Panc1 (cell line): ENCODE measurements at places on chromosomes 4 and X. TPM values are rescaled to one million over a fixed set of nuclear protein-coding genes. Genes with fewer than 3 reads are reported as not detected.

GRCh38 chr4:122205687-122206086, 53.6 kb downstream of the BLTP1 start:
- H3K27ac ChIP-seq: no peak overlapping the region
- no peaks in the 10 kb centered on the region for H3K4me1 ChIP-seq
- no peak overlapping the region for H3K4me3 ChIP-seq
- H3K36me3 ChIP-seq: no peaks in the 10 kb centered on the region; the same call in 1 of the 2 replicates

GPRASP3 gene
- total RNA-seq: 5.6 TPM

DNA sequence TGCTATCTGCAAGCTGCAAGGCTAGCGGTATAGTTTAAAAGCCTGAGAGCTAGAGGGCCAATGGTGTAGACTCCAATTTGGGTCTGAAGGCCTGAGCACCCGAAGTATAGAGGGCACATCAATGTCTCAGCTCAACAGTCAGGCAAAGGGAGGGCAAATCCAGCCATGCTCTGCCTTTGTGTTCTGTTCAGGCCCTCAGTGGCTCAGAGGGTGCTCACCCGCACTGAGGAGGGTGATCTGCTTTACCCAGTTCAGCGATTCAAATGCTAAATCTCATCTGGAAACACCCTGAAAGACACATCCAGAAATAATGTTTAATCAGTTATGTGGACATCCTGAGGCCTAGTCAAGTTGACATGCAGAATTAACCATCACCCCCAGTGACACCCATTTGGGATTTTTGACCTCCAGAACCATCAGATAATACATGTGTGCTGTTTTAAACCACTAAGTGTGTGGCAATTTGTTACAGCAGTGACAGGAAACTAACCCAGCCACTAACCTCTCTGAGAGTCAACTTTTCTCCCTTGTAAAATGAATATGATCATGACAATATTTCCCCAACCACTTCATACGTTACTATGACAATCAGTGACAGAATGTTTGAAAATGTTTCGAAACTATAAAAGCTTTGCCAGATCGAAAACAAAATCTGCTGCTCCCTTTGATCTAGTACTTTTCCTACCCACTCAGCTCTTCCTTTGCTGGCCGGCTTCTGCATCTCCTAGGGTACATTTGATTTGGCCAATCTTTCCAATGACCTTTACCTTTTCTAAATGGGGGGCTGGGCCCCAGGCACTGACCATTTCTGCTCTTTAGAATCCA, 8.4 kb upstream of the TBL1X start:
- H3K4me3 ChIP-seq: no peak overlapping the region
- no peak overlapping the region for H3K27ac ChIP-seq
- no peaks in the 10 kb centered on the region; the same call in 1 of the 2 replicates for H3K4me1 ChIP-seq
- no peaks in the 10 kb centered on the region for H3K27me3 ChIP-seq
- no peak for DNase-seq

DNA sequence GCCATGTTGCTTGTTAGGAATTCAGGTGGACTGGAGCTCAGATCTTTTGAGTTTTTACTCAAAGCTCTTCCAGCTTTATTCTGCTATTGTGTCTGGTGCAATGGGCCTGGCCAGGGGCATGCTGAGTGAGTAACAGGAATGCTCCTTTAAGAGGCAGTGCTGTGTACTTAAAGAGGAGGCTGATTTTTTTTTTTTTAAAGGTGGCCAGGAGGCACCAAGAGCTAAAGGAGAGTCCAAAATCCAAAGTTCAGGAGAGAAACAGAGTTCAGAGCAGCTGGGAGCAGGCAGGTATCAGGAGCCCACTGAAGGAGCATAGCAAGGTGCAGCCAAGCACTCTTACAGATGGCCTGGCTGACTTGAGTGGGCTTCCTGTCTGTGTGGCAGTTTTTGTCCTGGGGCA, 178.7 kb downstream of the FMR1NB start:
- H3K27me3 ChIP-seq: no peaks in the 10 kb centered on the region
- no peak overlapping the region for H3K4me3 ChIP-seq
- no peaks in the 10 kb centered on the region for H3K36me3 ChIP-seq
- no peak for DNase-seq
- no peak overlapping the region for H3K27ac ChIP-seq

DNA sequence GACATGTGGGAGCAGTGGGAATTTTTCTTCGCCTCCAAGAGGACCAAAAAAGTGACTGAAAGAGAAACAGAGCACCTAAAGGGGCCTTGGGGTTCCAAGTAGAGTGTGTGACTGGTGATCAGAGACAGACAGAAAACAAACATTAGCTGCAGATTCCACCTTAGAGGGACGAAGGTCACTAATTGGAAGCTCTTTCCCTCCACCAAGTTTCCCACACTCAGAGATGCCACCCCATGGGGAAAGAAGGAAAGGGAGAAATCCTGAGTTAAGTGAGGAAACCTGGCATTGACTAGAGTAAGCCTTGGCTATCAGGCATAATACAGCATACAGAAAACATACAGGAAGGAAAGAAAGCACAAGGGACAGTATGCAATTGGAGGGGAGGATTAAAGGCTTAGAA, 90.9 kb downstream of the HNRNPD start:
- H3K36me3 ChIP-seq: no peaks in the 10 kb centered on the region
- no peak overlapping the region for H3K27ac ChIP-seq
- H3K4me1 ChIP-seq: peaks cover 3% of the 10 kb centered on the region; the same call in 1 of the 2 replicates
- no peak for DNase-seq
- no peaks in the 10 kb centered on the region for H3K27me3 ChIP-seq

- H3K27ac ChIP-seq: no peak overlapping the region
- no peaks in the 10 kb centered on the region for H3K27me3 ChIP-seq
- no peak overlapping the region for H3K4me3 ChIP-seq
- no peaks in the 10 kb centered on the region for H3K4me1 ChIP-seq
These were observed 1415.8 kb downstream of the C4orf33 start for GRCh38 chr4:130511776-130512175.

DNA sequence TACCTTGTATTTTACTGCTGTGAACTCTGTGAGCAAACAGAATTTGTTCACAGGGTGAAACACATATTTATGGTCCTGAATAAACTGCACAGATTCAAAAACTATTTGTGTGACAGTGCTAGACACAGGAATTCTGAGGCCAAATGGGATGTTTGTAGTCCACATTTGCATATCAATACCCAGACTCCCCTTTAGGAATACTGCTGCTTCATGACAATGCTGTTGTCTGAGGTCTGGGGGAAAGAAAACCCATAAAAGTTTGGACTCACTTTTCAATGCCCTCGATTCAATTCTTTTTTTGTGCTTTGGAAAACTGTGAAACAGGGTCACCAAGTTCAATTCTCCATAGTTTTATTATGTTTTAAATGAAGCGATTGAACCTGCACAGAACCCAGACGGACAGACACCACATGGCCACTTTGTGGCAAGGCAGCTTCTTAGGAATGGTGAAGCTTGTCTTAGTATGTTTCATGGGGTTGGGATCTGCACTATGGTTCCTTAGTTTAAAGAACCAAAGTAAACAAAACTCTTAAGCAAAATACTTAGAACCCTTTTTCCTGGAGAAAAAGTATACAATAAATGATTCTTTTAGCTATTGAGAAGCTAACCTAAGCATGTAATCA, 92.3 kb upstream of the MAD2L1 start:
- no peak for DNase-seq
- H3K27me3 ChIP-seq: no peaks in the 10 kb centered on the region
- no peak overlapping the region for H3K27ac ChIP-seq
- H3K4me3 ChIP-seq: no peak overlapping the region

FDCSP gene
- total RNA-seq: not detected

MAGEA11 gene
- total RNA-seq: not detected

TMEM150C gene
- 1.8 TPM for total RNA-seq

GRCh38 chrX:147899379-147900114, 12.2 kb upstream of the FMR1 start:
- no peak overlapping the region for H3K4me3 ChIP-seq
- no peaks in the 10 kb centered on the region for H3K27me3 ChIP-seq
- H3K27ac ChIP-seq: no peak overlapping the region
- no peaks in the 10 kb centered on the region for H3K4me1 ChIP-seq
- no peak for DNase-seq
- no peaks in the 10 kb centered on the region for H3K36me3 ChIP-seq

TADA2B gene
- total RNA-seq: 17.6 TPM

DNA sequence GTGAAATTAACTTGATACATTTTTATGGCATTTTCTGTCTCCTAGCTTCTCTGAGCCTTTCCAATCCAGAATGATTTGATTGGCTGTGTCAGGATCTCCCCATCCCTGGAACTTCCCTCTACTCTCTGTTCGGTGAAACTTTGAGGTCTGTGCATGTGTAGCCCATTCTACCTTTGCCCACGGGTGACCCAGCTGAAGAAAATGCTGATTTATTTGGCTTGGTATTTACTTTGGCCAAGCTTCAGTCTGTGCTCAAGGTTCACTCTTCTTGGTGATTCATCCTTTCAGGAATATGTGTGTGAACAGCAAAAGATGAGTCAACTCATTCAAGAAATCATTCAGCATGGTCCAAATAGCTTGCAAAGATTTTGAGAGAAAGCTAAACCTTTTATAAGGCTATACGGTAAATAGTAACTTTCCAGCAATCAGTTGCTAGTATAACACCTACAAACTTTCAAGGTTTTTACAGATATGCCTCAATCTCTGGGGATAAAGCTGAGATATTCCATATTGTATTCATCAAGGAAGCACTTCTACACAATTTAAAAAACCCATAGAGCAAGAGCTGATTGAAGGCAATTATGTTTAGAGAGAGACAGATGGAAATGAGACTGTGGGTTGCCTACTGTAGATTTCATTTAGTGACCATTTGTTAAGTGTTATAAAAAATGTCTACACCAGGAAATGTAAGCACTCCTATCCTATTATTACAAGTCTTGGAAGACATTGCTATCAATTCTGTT, 233.9 kb upstream of the CXXC4 start:
- DNase-seq: peak; percentile 79
- H3K27me3 ChIP-seq: no peaks in the 10 kb centered on the region
- H3K4me3 ChIP-seq: no peak overlapping the region
- H3K36me3 ChIP-seq: no peaks in the 10 kb centered on the region

NXF2 gene
- total RNA-seq: not detected

TKTL1 gene
- total RNA-seq: not detected

DNA sequence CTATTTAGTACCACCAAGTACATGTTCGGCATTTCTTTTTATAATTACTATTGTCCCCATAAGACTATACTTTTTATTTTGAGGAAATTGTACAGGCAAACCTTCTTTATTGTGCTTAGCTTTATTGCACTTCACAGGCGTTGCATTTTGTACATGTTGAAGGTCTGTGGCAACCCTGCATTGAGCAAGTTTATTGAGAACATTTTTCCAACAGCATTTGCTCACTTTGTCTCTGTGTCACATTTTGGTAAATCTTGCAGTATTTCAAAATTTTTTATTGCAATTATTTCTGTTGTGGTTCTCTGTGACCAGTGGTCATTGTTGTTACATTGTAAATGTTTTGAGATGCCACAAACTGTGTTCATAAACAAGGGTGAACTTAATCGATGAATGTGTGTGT, 10.8 kb upstream of the CXCL5 start:
- no peaks in the 10 kb centered on the region for H3K36me3 ChIP-seq
- H3K4me1 ChIP-seq: no peaks in the 10 kb centered on the region
- no peak for DNase-seq
- no peak overlapping the region for H3K27ac ChIP-seq
- no peaks in the 10 kb centered on the region for H3K27me3 ChIP-seq

PCDH19 gene
- 0.08 TPM for total RNA-seq

DNA sequence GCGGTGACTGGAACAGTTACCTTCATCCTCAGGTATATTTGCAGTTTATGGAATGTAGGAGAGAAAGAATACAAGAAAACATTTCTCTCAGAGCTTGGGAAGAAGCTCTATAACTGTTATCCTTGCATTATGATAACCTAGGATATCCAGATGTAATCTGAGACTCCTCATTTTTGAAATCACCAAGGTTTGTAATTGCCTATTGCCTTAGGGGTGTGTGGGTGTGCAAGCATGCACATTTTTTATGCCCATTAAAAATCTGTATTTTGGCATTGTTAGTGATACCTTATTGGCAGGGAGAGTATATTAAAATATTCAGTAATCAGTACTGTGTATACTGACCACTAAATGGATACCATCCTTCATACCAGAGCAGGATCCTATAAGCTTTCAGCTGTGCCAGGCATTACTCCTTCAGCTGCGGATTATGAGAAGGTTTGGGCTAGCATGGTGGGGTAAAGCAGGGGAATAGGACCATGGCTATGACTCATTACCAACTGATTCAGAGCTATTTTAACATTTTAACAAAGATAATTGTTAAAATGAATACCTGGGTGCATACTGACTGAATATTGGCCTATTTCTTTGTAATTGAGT, 8.3 kb downstream of the SEC24B start:
- no peak overlapping the region for H3K27ac ChIP-seq
- no peak overlapping the region for H3K4me3 ChIP-seq
- no peak for DNase-seq
- H3K36me3 ChIP-seq: no peaks in the 10 kb centered on the region
- H3K27me3 ChIP-seq: no peaks in the 10 kb centered on the region
- H3K4me1 ChIP-seq: peaks cover 9% of the 10 kb centered on the region
